NCI-H1105 (cell line): ENCODE measurements at places on chromosomes 1 and 21.

- no peak for DNase-seq
Measured at GRCh38 chr1:192702212-192702902, 66.4 kb downstream of the RGS13 start.

GRCh38 chr1:18945401-18945849, 11.1 kb downstream of the IFFO2 start:
- DNase-seq = peak; percentile 40

DNA sequence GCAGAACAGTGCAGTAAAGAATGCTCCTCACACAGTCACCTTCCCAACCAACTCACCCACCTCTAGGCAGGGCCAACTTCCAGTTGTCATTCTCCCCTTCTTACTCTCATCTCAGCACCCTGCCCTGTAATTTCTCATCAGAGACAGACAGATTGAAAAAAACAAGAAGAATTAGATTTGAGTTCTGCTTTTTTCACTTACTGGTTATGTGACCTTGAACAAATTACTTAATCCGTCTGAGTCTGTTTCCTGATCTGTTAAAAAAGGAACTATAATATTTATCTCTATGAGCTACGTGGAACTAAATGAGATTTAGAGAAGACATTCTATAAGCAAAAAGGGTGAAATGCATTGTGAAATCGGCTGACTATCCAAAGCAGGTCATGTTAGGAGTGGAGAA, 330.3 kb downstream of the ZNF326 start:
- DNase-seq = no peak

DNA sequence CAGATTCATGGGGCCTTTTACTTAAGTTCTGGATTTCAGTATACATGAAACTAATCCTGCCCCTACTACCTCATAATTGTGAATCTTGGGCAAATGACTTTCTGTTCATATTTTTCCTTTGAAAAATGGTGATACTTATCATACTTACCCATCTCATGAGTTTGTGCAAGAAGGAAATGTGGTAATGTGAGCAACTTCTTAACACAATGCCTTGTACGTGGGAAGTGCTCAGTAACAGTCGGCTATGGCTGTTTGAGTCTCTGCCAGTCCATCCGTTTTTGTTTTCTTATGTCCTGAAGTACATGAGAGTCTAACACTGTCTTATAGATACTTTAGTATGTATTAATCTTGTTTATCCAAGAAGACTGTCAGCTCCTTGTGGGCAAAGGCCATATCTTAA, 86.5 kb downstream of the PATJ start:
- DNase-seq = no peak

DNA sequence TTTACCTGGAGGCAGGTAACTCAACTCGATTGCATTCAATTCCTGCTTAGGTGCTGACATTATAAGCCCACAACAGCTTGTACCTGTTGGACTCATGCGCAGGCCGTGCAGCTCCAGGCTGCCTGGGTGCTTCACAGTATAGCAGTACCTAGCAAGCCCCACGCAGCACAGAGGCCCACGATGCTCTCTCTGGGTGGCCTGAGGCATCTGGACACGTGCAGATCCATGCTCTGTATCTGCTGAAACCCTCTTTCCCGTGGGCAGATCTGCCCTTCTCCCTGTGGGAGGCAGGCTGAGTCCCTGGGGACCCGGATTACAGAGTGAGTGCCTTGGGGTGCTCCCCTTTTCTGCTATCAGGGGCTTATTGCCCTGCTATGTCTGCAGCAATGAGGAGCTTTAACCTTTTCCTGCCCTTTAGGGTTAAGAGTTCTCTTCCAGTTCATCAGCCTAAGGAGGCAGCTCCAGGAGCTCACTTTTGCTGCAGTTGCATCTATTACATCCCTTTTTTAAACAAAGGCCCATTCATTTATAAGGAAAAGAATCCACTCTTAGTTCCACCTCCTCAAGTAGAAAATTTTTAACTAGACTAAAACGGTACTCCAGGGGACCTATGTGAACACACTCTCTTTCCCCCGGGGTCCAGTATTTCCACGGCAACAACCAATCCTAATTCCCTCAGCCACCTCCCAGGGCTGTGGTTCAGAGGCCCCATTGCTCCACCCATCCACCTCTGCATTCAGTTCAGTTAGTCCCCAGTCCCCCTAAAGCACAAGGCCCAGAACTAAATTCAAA, 19.3 kb downstream of the ITPKB start:
- DNase-seq = no peak

DNA sequence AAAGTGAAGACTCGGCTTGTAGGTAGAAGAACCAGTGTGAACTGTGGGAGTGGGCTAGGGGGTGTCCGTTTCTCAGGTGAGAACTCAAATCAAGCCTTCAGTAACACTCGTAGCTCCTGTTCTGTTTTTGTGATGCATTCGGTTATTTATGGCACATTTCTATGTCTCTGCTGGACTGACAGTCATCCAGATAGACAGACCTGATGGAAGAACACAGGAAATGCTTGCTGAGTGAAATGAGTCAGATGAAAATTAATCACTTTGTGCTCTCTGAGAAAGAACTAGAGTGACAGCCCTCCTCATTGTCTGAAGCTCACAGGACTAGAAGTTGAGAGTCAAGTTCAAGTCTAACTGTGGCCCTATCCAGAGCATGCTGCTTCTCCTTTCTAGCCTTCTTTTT, 360.1 kb upstream of the PLXNA2 start:
- DNase-seq = no peak

DNA sequence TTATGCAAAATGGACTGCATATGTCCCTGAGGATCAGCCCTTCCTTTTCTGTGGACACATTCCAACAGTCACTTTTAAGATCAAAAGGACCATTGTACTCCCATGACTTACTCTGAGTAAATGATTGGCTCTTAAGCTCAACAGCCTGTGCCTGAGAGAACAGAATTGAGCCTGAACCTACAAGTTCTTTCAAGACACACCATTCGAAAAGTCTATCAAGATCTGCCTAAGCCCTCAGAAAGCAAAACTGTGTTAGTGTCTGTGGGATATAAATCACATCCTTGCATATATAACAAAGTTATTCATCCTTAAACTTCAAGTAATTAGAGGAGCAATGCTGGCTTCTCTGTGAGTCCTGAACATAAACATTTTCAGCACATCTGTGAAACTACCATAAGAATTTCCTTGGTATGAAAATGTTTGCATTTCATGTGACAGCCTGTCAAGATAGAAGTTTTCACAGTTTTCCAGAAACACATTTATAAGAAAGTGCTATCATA, 41.6 kb downstream of the PCNX2 start:
- no peak for DNase-seq

- no peak for DNase-seq
Measured at GRCh38 chr1:90712153-90712856, 4.8 kb downstream of the BARHL2 start.

GRCh38 chr1:194241215-194241614, 1054.8 kb upstream of the B3GALT2 start:
- DNase-seq = no peak

- no peak for DNase-seq
Measured at GRCh38 chr1:28965271-28965870, 51.0 kb downstream of the EPB41 start.

DNA sequence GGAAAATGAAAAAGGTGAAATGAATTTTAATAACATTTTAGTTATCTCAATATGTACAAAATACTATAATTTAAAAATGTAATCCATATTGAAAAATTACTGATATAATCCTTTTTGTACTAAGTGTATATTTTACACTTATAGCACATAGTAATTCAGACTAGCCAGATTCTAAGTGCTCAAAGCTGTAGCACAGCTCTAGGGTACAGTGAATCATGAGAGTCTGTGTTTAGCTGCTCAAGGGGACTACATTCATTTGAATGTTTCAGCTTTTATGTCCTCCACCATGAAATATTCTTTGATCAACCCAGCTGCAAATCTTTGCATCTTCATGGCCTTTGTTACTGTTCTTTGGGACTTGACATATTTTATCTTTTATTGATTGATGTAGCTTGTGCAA, 15.7 kb downstream of the CD53 start:
- no peak for DNase-seq

- no peak for DNase-seq
Measured at GRCh38 chr1:78141531-78142231, 95.9 kb downstream of the GIPC2 start.

DNA sequence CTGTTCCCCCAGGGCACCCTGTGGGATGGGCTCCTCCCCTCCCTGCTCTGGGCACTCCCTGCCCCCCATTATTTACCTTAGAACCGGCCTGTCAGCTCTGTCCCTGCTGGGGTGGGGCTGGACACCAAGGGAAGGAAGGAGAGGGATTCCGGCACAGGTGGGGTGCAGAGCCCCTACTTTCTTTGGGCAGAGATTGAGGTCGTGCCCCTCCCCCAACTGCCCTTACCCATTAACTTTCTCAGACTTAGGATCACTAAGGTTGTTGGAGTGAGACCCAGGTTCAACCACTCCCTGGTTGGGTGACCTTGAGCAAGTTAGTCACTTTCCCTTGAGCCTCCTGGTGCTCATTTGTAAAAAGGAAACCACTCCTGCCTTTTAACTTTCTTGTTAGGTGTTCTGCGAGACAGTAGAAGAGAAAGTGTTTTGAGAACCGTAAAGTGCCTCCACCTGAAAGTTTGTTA, 57.0 kb upstream of the SYNC start:
- DNase-seq = no peak

DNA sequence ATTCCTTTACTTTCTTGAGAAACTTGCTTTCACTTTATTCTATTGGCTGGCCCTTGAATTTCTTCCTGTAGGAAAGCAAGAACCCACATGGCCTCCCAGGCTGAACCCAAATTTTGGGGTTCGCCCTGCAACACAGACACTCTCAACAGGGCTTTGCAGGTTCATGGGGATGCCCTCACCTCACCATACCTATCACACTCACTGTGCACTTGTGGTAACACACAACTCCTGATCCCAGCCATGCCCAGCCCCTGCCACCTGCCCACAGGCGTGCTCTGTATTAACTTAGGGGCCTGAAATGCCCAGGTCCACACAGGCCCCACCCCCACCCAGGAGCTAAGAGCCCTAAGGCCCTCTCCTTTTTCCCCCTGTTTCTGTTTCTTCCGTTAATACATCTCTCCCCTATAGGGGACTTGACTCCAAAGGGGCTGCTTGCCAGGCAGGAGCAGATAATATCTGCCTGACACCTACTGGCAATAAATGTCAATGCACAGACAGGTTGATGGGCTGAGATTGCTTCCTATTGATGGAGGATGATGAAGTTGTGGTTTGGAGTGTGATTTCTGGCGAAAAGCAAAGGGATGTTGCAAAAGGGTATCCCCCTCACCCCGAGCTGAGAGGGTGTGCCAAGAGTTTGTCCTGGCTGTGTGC, 171.5 kb downstream of the AJAP1 start:
- peak; percentile 41 for DNase-seq

- DNase-seq = peak; percentile 12
Measured at GRCh38 chr1:160675641-160676410, 29.0 kb upstream of the SLAMF1 start.

DNA sequence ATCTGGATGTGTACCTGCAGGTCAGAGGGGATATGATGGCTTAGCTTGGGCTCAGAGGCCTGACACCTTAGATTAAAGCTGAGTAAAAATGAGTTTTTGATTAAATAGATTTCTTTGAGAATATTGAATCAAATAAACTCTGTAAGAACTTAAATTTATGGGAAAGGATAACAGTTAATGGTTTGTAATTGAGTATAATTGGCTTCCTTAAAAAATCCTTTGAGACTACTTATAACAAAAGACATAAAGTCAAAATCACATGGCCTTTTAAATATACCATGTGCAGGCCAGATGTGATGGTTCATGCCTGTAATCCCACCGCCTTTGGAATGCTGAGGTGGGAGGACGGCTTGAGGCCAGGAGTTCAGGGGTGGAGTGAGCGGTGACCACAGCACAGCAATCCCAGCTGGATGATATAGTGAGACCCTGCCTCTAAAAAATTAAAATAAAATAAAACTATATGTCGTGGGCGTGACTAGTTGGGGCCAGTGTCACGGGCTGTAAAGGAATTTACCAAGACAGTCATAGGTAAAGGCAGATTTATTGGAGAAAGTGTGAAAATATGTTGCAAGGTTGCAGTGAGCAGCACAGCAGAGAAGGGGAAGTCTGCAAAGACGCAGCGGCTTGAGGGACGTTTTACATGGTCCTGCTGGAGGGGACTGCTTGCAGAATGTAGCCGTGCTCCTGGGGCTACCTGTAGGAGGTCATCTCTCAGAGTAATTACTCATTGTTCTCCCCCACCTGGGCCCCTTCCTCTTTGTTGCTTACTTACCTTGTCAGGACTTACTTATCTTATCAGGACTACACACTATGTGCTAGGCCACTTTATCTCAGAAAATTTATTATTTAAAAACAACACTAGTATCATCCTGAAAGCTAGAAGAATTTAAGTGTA, 122.3 kb downstream of the ZMYM4 start:
- DNase-seq = no peak

DNA sequence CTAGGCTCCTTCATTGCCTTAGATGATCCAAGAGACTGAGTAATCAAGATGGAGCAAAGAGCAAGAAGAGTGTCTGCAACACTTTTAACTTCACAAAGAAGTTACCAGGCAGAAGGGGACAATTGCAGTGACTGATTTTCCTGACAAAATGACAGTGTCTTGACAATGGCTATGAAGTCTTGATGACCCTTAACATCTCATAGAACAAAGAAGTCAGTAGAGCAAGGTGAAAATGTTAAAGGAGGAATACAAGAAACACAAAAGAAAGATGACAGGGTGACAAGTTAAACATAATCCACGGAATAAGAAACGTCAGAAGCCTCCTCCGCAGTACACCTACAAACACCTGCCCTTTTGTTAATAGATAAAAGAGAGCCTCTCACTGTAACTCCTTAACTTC, 15.1 kb upstream of the VCAM1 start:
- no peak for DNase-seq

DNA sequence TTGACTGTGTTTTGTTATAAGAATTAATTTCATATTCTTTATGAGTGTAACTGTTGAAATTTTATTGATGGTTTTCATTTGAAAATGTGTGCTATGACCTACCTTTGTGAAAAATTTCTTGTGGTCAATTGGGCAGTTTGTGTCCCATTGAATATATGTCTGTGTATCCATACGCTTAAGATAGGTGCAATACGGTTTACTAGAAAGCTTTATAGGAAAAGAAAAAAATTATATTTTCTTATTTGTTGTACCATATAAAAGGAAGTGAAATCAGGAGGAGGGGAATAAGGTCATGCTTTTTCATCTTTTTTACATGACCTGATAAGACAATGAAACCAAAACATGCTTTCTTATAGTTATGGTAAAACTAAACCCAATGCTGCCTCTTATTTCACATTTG, 807.7 kb downstream of the USP25 start:
- DNase-seq = no peak

- no peak for DNase-seq
Measured at GRCh38 chr1:17207046-17207445, 2.1 kb downstream of the PADI1 start.

DNA sequence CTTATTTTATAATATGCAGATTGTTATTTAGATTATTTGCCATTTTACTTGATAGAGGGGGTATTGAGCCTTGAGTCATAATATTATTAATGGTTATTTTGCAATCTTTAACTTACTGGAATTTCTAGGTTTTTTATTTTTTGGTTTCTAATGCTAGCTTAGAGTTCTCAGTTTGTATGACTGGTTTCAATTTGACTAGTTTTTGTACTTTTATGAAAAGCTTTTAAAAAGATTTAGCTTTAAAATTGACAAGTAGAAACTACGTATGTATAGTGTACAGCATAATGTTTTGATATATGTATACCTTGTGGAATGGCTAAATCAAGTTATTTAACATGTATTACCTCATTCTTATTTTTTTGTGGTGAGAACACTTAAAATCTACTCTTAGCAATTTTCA, 41.5 kb downstream of the CEP350 start:
- DNase-seq = no peak

GRCh38 chr1:23013657-23014056, 2.0 kb downstream of the TEX46 start:
- DNase-seq = peak; percentile 93

- no peak for DNase-seq
Measured at GRCh38 chr1:60573726-60574409, 500.3 kb upstream of the C1orf87 start.

GRCh38 chr1:168565825-168566224, 10.6 kb upstream of the XCL1 start:
- no peak for DNase-seq
